Epithelial cell of esophagus (primary cell): ENCODE measurements at places on chromosomes 6 and 20.
A peak's percentile ranks its signal among the peaks of the same experiment; 100 is the strongest.

DNA sequence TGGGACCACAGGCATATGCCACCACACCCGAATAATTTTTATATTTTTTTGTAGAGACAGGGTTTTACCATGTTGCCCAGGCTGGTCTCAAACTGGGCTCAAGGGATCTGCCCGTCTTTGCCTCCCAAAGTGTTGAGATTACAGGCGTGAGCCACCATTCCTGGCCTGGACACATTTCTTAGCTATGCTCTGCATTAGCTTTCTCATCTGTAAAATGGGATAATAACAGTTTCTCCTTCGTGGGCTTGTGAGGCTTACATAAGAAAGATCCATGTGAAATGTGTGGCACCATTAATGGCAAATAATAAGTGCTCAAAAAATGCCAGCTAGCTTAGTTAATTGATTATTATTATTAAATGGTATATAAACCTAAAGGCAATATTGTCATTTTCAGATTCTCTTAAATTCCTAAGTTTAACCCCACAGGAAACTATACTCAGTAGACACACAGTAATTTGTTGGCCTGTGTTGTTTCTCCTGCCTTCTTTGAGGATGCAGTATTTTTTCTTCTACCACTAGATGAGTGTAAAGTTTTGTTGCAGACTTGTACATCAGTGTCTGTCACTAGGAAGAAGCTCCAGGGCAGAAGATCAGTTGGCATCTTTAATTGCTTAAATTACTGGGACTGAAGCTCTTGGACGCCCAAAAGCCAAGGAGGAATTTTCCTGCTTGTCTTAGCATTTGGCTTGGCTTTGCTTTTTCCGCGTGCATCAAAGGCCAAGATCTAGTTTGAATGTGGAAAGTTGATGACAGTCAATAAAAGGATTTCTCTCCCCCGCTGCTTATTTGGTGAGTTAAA, 162.3 kb upstream of the ZNF217 start:
- no peak for DNase-seq

DNA sequence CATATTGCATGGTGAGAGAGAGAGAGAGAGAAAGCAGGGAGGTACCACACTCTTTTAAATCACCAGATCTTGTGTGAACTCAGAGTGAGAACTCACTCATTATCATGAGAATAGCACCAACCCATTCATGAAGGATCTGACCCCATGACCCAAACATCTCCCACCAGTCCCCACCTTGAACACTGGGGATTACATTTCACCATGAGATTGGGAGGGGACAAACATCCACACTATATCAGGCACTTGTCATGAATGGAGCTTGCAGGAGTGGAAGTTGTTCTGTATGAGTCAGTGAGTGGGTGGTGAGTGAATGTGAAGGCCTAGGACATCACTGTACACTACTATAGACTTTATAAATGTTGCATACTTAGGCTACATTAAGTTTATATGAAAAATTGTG, 47.7 kb upstream of the RNF182 start:
- DNase-seq, result peak; percentile 52

DNA sequence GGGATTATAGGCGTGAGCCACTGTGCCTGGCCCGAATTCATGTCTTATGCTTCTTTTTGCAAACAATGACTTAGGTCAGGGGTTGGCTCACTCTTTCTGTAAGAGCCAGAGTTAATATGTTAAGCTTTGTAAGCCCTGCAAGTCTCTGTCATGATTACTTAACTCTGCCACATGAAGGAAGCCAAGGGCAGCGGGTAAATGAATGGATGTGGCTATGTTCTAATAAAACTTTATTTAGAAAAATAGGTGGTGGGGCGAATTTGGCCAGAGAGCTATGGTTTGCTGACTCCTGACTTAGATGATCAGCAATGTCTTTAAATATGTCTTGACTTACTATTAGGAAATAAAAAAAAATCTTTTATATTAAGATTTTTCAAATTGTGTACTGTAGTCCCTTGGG, 114.9 kb upstream of the ZFP64 start:
- DNase-seq, result no peak

DNA sequence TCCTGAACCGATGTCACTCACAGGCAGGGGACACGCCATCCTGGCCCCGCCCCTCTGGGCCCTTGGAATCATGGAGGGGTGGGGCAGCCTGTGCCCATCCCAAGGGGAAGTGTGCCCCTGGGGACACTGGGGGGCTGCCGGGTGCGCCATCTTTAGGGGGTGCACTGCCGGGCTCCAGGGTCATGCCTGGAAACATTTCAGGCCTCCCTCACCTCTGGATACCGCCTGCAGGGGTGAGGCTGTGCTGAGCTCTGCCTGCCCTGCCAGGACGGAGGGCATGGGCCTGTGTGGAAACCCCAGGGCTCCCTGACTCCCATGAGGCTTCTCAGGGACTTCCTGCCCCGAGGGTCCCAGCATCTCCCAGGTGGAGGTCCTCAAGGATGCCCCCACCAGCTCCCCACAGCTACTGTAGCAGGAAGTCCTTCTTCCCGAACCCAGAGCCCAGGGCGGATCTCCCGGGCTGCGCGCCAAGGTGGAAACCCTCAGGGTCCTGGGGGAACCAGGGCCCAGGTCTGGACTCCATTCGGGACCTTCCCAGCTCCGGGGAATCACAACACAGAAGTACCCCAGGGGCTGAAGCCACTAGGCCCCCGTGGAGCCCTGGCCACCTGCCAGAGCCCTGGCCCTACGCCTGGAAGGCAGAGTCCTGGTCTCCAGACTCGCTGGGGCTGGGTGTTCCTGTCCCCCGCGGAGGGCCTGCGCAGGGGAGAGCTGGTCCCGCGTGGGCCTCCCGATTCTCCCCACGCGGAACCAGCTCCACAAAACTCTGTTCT, 15.6 kb downstream of the CHRNA4 start:
- DNase-seq, result no peak

DNA sequence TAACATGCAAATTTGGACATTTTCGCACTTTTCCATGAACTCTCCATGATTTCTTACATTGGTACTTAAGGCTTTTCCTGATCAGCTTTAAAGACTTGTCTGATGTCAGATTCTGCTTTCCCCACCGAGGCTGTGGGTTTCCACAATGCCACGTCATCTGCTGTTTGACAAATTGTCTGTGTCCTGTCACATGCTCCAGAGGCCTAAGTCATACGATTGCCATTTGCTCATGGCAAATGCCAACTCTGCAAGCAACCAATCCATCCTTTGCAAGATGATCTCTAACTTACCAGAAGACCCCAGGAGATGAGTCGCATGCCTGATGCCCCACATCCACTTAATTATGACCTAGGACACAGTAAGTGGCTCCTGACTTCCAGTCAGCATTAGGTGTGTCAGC, 556.5 kb downstream of the BMP2 start:
- DNase-seq, result no peak

DNA sequence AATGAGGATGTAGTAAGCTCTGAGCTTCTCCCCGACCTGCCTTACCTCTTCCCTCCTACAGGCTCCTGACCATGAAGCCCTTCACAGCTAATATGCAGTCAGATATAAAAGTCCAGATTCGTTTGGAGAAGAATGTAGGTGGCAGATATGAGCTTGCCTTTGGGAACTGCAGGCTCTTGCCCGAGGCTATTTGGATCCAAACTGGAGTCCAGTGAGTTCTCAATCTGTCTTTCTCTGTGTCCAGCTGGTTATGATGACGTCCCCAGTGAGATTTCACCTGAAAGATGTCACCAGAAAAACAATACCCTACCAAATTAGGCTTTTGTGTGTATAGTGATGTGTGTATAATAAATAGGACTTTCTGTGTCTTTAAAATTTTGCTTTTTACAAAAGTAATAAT, 14.7 kb upstream of the BPIFA3 start:
- DNase-seq, result no peak

- no peak for DNase-seq
Observed at GRCh38 chr6:14703586-14703985, 542.3 kb upstream of the JARID2 start.

DNA sequence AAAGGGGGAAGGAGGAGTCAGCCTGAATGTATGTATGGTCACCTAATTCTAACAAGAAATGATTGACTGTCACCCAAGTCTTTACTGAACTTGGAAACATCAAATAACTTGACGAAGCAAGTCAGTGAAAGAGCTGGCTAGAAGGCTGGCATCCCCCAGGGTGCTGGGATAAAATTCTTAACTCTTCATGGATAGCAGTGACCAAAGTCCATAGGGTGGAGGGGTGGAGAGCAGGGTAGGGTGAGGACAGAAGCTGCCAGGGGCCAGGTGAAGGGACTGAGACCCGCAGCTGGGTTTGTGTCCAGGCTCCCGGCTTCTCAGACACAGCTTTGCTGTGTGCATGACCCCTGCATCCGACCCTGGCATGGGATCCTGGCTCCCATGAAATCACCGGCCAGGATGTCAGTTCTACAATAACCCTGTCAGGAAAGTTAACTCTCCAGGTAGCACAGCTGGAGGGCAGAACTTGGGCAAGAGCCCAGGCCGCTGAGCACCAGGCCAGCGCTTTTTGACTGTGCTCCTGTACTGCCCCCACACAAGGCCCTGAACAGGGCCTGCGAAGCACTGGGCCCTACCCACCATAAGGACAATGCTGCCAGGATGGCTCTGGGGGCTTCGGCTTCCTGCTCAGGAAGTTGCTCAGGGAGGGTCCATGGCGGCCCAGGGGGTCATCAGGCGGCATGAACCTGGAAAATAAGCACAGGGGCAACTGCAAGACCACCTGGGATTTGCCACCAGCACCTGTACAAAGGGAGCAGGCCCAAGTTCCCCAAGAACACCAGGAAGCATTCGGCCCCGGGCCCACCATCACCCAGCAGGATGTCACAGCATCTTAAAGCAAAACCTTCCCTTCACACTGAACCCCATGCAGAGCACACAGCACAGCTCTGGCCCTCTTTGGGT, 32.5 kb downstream of the ZC3H12D start:
- DNase-seq, result no peak

GRCh38 chr6:138545621-138545980, 46.3 kb upstream of the NHSL1 start:
- DNase-seq, result no peak

DNA sequence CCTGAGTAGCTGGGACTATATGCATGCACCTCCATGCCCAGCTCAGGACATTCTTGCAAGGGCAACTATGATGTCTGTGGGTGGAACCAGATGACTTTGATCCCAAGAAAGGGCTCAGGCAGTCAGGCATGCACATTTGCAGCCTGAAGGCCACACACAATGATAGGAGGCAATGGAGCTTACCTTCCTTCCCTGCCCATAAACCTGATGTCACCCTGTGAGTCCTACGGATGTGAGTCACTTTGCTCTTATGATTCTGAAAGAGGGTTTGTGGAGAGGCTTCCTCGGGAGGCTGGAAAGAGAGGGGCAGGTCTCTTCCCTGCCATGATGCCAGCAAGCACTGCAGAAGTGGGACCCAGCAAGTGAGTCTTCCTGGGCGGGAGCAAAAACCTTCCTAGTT, 202.4 kb downstream of the LY86 start:
- peak; percentile 92 for DNase-seq

- no peak for DNase-seq
Observed at GRCh38 chr6:162704001-162704400, 23.6 kb downstream of the PRKN start.

DNA sequence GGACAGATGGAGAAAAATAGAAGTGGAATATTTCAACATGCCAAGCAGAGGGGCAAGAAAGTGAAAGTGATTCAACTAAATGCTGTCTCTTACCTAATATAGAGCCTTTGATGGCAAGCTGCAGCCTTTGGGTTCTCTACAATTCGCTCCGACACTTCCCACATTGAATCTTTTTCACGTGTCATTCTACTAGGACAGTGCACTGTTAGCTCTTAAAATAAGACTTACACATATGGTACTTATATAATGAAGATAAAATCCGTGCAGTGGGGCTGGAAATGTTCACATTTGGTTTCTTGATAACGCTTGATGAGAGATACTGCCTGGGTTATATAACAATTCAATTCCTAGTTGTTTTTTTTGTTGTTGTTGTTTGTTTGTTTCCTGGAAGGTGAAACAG, 502.4 kb downstream of the LMBRD1 start:
- no peak for DNase-seq

DNA sequence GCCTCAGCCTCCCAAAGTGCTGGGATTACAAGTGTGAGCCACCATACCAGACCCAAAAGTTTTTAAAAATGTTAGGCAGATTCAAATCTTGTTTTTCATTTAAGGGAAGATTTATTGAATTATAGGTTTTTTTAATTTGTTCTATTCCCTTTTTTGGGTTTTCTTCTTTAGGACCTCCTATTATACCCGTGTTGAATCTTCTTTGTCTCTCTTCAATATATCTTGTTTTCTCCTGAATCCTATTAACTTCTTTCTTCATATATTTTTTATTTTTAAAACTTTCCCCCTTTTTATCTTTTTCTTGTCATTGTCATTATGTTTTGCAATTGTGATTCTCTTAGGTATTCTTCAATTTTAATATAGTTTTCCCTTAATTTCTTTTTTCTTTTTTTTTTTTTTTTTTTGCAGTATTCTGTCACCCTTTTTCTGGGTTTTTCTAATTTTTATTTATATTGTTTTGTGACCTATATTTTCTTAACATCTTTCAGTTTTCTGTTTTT, 45.9 kb upstream of the NOP56 start:
- DNase-seq, result no peak

GRCh38 chr20:57847104-57847503, 137.3 kb upstream of the PMEPA1 start:
- DNase-seq, result no peak

DNA sequence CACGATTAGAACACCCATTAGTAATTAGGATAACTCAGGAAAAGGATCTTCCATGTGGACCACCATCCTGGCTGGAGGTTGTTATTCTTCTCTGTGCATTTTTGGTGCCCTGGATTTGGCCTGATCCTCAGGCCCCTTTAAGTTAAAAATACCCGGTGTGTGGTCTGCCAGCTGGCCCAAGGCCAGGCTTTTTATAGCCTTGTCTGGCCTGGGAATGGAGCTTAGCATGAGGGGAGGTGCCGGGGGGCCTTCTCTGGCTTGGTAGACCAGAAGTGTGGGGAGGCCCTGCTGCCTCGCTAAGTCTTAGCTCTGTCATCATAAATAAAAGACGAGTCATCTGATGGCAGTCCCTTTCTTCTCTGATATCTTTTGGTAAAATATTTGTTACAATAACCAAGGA, 71.4 kb downstream of the ARID1B start:
- DNase-seq, result no peak

GRCh38 chr6:54289426-54289825, 18.8 kb upstream of the TINAG start:
- DNase-seq, result no peak

- no peak for DNase-seq
Observed at GRCh38 chr6:130769861-130770260, 57.3 kb upstream of the SMLR1 start.

DNA sequence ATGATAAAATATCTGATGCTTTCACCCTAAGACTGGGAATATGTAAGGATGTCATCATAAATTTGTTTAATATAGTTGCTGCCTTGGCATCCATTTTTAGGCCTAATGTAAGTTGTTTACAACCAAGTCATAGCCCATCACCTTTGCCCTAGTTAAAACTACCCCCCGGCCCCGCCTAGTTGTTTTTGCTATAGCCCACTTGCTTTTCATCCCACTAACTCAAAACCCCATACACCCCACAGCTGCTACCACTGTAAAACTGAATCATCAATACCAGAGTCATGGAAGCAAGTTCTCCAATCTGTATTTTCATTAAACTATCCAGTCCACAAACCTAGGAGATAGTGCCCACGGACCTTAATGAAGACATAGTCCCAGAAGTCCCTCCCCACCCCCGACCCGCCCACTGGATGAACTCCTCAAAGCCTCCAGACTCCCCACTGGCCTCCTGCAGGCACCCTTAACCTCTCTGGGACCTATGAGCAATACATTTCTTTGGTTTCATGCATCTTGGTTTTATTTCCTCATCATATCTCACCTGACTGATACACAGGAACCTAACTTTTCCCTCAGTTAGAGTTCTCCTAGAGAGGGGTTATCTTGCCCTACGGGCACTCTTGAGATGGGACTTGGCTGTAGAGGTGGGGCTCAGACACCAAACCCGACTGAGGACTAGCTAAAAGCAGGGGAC, 12.5 kb upstream of the ZDHHC14 start:
- DNase-seq, result no peak
